ENCODE measurements at places on chromosomes 3 and 15.

- DNase-seq: no peak
Observed at GRCh38 chr15:45171912-45172311, 15.9 kb downstream of the SHF start.

DNA sequence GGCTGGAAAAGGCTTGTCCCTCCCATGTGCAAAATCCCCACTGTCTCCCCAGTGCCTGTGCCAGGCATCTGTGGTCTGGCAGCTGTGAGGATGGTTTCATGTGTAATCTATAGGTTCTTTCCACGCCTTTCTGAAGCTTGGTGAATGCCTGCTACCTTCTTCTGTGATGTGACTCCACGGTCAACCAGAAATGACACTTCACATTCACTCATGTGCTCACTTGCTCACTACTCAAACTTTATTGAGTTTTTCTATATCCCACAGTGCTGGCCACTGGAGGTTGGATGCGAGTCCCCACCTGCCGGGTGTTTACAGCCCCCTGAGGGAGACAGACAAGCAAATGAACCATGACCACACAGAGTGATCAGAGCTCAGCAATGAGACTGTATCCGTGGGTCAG, 27.9 kb upstream of the TLE3 start:
- DNase-seq: no peak

GRCh38 chr3:36743826-36744225, 20.5 kb downstream of the DCLK3 start:
- no peak for DNase-seq

- DNase-seq: peak; percentile 66
Observed at GRCh38 chr3:37862219-37862902, 681 bp downstream of the CTDSPL start.

DNA sequence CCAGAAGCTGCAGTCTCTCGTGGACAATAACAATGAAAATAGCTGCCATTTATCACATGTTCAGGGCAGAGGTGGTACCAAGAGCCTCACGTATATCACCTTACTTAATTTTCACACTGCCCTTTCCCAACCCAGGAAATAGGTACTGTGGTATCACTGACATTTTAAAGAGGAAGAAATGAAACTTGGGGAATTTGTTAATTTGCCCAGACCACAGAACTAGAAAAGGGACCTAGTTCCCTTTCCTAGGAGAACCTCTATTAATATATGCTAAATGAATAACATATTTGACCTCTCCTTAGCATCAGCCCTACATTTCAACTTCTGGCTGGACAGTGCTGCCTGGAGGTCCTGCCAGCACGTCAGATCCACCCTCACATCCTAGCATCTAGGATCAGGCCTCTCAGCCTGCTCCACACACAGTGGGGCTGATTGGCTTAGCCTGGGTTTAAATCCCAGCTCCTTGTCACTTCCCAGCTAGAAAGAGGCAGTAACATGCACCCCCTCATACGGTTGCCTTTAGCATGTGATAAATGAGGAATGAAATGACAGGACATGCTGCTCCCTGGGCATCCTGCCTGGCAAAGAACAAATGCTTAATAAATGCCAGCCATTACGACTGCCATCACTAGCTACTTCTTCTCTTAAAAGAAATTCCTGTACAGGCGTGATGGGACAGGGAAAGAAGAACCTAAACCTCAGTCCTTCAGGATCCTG, 95.1 kb upstream of the TNFAIP8L3 start:
- no peak for DNase-seq

GRCh38 chr3:37491343-37491742, 317.0 kb upstream of the LRRFIP2 start:
- no peak for DNase-seq

DNA sequence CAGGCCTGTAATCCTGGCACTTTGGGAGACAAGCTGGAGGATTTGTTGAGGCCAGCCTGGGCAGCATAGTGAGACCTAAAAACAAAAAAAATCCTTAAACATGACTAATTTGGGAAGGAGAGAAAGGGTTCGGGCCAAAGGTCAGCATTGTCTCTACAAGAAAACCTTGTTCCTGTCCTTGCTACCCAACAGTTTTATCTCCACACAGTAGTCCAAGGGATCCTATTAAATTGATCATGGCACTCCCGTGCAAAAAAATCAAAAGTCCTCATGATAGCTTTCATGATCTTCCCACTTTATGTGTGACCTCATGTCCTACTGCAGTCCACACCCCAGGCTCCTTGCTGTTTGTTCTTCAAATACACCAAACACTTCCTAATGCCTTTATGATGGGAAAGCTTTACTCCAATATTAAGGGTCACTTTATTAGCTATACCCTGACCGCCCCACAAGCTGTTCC, 4.2 kb downstream of the RPL15 start:
- no peak for DNase-seq

DNA sequence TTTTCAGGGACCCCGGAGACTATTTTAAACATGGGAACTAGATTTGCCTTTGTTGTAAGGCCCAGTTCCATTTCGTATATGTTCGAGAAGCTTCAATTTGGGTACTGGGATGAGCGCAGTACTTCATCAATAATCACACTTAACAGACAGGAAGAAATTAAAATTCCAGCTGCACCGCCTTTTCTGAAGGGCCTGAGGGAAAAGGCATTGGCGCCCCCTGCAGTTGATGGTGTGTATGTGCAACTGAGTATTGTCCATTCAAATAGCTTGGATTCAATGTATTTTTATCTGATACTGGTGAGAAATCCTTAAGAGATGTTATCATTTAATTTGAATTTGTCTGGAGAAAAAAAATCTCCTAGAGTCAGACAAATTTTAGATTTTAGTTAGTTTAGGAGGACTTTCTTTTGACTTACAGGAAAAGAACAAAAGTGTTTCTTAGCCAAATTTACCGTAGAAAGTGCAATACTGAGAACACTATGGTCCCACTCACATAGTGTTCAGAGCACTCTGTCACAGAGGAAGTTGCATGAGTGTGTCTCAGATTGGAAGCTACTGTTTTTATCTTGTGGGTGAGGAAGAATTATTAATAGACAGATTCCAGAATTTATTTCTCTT, 5.4 kb upstream of the ALDH1A2 start:
- peak; percentile 71 for DNase-seq

- no peak for DNase-seq
Observed at GRCh38 chr3:79306934-79307570, 460.7 kb downstream of the ROBO1 start.

- no peak for DNase-seq
Observed at GRCh38 chr15:62087671-62088352, 21.0 kb downstream of the C2CD4A start.

- DNase-seq: no peak
Observed at GRCh38 chr3:111604119-111604518, 9.0 kb upstream of the ZBED2 start.

GRCh38 chr15:51051776-51052175, 42.9 kb downstream of the TNFAIP8L3 start:
- DNase-seq: no peak

- no peak for DNase-seq
Observed at GRCh38 chr15:77016321-77016695, 21.4 kb downstream of the PSTPIP1 start.

- no peak for DNase-seq
Observed at GRCh38 chr15:29685156-29686078, 136.9 kb downstream of the TJP1 start.

DNA sequence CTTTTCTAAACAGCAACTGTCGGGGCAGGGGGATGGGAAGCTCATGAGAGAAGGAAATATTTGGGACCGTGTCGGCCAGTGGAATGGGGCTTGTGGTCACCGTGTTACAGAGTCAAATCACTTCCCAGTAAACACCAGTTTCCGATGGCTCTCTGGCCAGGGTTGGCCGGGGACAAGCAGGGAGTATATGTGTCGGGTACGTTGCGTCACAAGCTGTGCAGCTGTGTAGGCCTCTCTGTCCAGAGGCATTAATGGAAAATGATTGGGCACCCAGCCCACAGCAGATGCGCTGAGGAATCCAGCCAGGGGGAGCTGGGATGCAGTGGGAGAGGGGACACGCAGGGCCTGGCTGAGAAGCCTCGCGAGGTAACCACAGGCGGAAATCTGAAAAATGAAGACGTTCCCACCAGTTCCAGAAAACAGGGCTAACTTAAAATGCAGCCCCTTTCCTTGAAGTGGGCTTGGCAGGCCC, 15.8 kb upstream of the ALDH1A3 start:
- DNase-seq: no peak

DNA sequence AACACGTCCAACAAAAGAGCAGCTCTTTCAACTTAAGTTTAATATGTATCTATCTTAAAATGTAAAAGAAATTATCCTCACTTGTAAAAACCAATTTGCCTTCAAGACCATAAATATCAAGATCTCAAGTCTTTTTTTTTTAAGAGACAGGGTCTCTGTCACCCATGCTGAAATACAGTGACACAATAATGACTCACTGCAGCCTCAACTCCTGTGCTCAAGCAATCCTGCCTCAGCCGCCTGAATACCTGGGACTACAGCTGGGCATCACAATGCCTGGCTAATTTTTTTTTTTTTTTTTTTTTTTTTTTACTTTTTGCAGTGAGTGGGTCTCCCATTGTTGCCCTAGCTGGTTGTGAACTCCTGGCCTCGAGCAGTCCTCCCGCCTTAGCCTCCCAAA, 26.0 kb downstream of the ACAP2 start:
- no peak for DNase-seq

DNA sequence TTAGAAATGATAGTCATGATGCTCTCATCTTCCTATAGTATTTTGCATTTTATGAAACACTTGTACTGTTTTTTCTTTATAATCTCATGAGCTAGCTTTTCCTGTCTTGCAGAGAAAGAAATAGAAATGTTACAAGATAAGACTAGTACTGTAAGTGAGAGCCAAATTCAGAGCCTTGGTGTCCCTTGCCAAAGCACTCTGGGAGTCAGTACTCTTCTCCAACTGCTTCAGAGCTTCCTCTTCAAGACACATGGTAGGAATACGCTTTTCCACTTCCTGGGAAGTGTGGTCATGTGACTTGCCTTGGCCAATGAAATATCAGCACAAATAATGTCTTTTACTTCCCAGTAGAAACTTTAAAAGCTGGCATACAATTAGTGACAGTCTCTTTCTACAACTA, 112.4 kb downstream of the SEMA6D start:
- no peak for DNase-seq

DNA sequence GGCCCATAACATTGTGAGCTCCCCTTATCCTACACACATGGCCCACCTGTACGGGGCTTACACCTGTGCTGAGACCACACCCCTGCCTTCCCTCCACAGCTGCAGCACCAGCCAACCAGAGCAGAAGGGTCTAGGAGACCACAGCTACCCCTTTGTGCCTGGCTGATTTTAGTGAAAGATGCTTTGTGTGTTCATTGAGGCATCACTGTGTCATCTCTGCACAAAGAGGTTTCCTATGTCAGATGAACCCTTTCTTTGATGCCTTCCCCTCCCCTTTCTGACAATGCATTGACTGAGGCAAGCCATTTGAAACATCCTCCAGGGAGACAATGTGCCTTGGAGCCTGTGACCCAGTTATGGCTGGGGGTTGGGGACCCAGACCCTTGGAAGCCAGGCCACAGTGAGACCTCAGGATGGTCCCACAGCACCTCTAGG, 54.9 kb upstream of the SLC7A14 start:
- DNase-seq: no peak

DNA sequence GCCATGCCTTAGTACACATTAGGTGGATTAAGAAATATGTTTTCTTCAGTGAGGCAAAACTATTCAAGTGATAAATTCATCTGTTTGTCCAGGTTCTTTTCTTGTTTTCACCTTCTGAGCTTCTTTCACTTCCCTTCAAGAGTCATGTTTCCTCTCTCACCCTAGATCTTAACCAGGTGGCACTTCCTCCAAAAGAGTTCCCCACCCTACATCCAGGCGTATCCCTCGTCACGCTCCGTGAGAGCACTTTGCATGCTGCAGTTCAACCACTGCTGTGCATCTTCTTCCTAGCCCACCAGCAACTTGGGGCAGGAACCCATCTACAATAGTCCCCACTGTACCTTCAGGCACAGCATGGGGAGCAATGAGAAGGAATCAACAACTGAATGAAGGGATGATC, 28.9 kb downstream of the OSBPL10 start:
- DNase-seq: no peak

GRCh38 chr15:74893627-74894026, 3.8 kb downstream of the MPI start:
- DNase-seq: no peak

DNA sequence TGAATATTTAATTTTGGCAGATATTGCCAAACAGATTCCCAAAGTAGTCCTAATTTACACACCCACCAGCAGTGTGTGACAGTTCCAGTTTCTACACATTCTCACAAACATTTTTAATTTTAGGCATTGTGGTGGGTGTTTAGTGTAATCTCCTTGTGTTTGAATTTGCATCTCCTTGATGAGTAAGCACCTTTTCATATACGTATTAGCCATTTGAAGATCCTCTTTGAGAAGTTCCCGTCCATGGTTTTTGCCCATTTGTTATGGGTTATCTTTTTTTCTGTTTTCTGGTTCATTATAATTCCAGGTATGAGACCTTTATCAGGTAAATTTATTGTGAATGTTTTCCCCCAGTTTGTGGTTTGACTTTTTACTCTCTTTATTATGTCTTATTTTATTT, 2.3 kb upstream of the TM4SF19 start:
- DNase-seq: no peak

DNA sequence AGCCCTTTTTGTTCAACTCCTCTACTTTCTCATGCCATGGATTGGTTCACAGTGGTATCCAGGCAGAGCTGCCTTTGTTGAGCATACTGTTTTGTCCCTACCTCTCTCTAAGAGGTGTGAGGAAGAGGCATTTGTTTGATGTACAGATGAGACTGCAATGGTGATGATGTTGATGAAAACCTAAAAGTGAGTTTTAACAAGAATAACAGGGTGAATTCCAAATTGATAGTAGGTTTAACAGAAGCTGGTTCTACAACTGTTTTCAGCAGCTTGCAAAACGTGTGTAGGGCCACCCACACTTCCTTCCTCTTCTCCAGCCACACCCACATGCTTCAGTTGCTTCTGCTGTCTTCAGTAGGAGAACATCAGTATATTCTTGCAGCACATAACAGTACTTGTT, 10.2 kb downstream of the SNRK start:
- DNase-seq: no peak

DNA sequence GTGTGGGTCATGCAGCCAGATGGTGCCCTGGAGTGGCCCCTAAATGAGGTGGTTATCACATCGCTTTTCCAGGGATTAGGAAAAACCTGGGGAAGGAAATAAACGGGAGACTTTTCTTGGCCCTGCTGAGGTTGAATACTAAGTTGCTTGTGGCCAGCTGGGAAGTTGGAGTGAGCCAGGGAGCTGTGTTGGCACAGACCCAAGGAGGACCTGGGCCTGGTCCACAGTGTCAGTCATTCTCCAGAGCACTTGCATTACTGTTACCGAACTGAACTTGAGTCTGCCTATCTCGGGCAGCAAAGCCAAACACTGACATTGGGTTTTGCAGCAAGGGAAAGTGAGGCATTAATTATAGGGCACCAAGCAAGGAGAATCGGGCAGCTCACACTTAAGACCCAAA, 339.0 kb downstream of the GABRB3 start:
- no peak for DNase-seq

GRCh38 chr3:104190681-104191080, 1176.0 kb upstream of the ALCAM start:
- no peak for DNase-seq

GRCh38 chr3:9721015-9721699, 10.4 kb upstream of the BRPF1 start:
- DNase-seq: no peak

Measured in ecto neural progenitor cell (in vitro differentiated cells).